ENCODE measurements at places on chromosomes 3 and 15. TPM values are rescaled to one million over a fixed set of nuclear protein-coding genes. Genes with fewer than 3 reads are reported as not detected.

GRCh38 chr3:127823426-127823857 lies 1.1 kb upstream of the MGLL start:
- DNase-seq: no peak

- DNase-seq: no peak
Observed at GRCh38 chr3:178202194-178202593, 334.0 kb upstream of the KCNMB2 start.

RETNLB gene
- total RNA-seq: not detected

DNA sequence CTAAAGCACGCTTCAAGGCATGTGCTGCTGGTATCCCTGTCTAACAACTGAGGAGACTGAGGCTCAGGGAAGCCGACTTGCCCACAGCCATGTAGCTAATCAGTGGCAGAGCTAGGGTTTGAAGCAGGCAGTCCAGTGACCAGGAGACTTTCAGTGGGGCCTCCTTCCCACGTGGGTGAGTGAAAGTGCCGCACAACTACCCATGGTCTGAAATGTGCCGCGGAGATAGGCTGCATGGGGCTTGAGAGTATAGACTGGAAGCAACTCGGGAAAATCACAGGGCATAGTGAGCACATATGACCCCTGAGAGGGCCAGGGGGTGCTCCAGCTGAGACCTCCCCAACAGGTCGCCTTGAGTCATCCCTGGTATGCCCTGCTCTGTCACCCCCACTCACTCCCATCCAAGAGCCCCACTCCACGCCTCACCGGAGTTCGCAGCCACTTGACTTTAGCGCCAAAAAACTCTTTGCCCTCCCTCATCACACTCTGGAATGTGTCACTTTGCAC lies 19.1 kb downstream of the FAM174B start:
- DNase-seq: no peak

GRCh38 chr3:158134363-158134762 lies 24.5 kb downstream of the RSRC1 start:
- DNase-seq: no peak

DNA sequence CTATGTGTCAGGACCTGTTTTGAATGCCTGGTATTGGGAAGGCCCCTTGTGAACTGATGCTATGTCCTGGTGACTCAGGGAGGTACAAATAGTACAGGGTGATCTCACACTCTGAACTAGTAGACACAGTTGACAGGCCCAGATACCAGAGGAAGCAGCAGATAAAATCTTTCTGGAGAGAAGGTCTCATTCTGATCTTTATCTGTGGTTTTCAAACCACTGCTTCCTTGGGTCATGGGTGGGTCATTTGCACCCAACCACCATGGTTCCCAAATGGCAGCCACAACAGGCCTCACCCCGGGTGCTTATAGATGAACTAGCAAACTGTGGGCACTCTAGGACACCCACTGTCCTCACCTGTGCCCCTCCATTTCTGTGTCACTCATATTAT lies 43.4 kb downstream of the PXYLP1 start:
- no peak for DNase-seq

DNA sequence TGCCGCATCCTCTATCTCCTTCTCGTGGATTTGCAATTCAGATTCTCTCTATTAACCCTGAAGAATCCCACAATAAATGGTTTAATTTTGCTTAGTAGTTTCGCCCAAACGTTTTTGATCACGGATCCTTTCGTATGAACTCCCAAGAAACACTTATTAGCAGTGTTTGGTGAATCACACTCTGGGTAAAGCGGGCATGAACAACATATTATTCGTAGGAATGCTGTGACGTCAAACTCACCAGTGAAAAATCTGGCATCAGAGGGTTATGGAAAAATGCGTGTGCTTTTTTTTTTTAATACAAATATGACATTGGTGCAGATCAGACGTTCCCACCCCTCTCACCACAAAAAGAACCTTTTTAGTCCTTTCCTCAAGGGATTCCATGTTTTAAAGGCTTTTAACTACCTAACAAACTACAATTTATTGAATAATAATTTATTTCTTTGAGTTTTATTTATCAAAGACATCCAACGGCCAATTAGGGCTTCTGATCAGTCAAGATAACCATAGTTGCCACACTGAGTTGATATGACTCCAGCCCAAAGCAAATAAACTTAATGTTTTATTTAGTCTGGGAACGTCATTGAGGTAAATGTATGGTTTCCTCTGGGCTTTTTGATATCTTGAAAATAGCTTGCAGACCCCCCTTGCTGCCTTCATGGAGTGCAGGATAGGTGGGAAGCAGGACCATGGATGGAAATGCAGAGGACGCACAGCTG lies 45.5 kb upstream of the CGNL1 start:
- DNase-seq: no peak

PRR20G gene
- not detected for total RNA-seq

- DNase-seq: no peak
Observed at GRCh38 chr3:52257911-52258310, 12.4 kb downstream of the PPM1M start.

GRCh38 chr3:43727930-43728329 lies 37.2 kb downstream of the ABHD5 start:
- no peak for DNase-seq

- no peak for DNase-seq
Observed at GRCh38 chr3:4908433-4909156, 70.6 kb upstream of the BHLHE40 start.
